COR-L47 (cell line): ENCODE measurements at places on chromosomes 5 and 9.

DNA sequence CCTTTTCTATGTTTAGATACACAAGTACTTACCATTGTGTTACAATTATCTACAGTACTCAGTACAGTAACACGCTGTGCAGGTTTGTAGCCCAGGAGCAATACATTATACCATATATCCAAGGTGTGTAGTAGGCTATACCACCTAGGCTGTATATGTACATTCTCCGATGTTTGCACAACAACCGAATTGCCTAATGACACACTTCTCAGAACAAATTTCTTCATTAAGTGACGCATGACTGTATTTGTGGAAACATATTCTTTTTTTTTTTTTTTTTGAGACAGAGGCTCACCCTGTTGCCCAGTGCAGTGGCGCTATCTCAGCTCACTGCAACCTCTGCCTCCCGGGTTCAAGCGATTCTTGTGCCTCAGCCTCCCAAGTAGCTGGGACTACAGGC lies 4.0 kb upstream of the RAD23B start:
- no peak for DNase-seq

DNA sequence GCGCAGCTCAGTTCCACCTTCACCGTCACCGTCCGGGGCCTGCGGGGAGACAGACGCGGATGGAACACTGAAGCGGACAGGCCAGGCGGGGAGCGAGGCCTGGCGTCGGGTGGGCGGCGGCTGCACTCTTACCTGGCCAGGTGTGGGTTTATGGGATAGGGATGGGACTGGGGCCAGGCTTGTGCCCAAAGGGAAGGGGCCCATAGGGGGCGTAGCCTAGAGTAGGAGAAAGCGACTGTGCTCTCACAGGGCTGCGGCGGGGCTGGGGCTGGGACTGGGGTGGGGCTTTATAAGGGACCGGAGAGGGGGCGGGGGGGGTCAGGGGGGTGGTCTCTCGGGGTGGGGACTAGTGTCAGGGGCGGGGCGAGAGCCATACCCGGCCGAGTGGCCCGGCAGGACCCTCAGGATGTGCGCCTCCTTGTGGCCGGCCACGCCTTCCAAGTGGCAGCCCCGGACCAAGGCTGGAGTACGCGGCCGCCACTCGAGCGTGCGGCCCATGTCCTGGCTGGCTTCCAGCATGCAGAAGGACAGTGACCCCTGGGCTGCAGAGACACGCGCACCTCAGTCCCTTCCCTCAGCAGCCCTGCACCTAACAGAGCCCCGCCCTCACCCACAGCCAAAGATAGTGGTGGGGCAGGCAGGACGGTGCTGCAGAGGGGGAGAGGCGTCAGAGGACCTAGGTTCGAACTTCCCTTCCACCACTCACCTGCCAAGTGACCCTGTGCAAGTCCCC lies 22.8 kb downstream of the FPGS start:
- no peak for DNase-seq

GRCh38 chr9:1267581-1267980 lies 217.4 kb downstream of the DMRT2 start:
- DNase-seq: no peak

- no peak for DNase-seq
Observed at GRCh38 chr5:55857247-55857640, 6.1 kb downstream of the IL31RA start.

DNA sequence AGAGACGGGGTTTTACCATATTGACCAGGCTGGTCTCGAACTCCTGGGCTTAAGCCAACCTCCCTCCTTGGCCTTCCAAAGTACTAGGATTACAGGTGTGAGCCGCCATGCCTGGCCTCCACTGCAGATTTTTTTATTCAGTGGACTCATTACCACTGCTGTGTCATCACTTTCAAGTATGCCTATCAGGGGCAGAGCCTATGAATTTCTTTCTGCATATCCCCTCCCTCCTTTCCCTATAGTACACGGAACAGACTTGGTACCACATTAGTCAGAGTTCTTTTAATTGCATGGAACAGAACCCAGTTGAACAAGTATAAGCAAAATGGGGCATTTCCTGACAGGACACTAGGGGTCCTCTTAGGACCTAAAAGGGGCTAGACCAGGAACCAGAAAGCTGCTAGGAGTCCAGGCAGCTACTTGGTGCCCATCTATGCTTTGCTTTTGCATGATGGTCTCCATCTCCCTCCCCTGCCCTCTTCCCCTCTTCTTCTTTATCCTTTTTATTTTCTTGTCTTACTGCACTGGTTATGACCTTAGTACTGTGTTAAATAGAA lies 5.8 kb downstream of the BSPRY start:
- no peak for DNase-seq

DNA sequence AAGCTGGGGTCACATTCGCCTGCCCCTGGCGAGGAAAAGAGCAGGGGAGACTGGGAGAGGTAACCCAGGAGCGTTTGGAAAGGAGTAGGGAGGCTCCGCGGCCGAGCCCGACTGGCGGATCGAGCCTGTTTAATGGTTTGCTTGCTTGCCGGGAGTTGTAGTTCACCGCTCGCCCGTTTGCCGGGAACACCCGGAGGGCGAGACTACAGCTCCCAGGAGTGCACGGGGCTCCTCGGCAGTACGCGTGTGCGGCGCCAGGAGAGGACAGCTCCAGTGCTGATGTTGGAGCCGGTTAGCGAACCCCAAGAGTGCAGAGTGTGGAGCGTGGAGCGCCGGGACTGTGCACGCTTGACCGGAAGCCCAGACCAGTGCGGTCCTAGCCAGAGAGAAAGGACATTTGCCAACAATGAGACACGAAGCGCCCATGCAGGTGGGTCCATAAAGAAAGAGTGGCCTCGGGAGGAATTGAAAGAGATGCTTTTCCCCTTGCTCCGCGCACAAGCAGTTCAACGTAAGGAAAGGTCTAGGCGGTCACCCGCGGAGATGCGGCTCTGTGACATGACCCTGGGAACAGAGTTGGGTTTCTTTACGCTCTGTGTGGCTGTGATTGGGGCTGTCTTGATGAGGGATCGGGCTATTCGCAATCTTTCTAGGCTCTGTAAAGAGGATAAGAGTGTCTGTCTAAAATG lies at the start of gene RAB3C:
TSS of gene RAB3C (plus strand) at position 273 of the 689 bp plus-strand sequence. CDS start at position 407, 134 bp downstream.
- peak; percentile 96 for DNase-seq

DNA sequence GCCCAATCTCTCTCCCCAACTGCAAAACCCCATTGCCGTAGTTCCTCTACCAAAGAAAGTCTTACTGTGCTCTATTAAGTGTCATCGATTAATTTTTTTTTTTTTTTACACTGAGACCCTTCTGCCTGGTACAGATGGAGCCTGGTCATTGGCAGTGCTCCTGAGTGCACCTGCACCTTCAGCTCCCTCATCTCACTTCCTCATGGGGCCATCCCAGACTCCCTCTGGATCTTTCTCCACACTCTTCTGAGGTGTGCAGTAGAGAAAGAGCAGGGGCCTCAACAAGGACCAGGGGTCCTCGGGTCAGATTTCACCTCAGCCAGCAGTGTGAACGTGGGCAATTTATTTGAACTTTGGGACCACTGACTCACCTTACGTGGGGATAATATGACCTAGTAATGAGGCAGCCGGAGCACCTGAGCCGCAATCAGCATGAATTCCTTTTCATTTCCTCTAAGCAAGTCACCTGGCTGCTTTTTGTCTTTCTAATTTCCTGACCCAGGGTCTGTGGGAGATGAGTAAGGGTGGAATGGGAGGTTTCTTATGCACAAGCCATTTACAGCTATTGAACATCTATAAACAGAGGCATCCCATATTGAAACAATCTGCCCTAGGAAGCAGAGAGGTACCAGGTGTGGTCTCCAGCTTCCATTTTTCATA lies 22.3 kb upstream of the GABRP start:
- DNase-seq: no peak

GRCh38 chr9:34644766-34645314 lies 1.6 kb upstream of the GALT start:
- no peak for DNase-seq

DNA sequence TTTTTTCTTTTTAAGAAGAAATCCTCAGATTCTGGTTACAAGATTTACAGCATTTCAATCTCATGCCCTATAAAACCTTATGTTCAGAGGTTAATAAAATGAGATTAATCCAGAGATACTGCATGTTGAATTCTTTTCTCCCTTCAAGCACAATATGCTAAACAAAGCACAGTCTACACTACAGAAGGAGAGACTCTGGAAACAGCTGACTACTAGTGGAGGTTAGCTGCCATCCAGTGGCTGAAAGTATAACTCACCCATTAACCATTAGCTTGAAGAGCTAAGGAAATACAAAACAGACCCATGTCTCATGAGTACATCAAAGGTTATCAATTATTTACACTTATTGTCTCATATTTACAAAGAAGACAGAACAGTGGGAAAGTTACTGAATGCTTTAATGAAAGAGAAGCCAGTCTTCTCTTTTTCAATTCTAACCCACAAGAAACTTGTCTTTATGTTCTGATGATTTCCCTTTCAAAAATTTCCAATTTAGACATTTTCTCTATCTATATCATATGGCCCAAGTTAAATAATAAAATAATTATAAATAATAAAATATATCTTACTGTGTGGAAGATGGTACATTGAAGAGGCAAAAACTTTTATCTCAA lies 12.7 kb upstream of the DNAH5 start:
- DNase-seq: peak; percentile 65

- DNase-seq: no peak
Observed at GRCh38 chr9:110487196-110487595, 92.3 kb downstream of the SVEP1 start.

DNA sequence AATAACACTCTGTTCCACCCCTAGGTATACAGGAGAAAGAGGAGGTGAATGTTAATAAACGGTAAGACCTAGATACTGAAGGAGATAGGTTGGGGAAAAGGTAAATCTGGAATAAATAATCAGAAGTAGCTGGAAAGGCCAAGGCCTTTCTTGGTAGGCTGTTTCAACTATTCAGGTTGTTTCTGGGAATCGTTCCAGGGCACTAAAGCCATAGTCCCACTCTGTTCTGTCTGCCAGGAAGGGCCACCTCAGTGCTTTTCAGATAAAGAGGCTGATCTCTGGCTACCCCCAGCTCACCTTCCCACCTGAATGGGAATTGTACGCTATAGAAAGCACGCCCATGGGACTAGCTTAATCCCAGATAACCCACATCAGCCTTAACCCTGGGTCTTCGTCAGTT lies 32.9 kb downstream of the DCAF12 start:
- DNase-seq: no peak

- DNase-seq: no peak
Observed at GRCh38 chr9:137592767-137593166, 2.5 kb upstream of the ZMYND19 start.
